ENCODE measurements at places on chromosomes 12 and 14.

- DNase-seq, result no peak
These were observed 114.9 kb downstream of the PIWIL1 start for GRCh38 chr12:130452546-130452945.

- DNase-seq, result no peak
These were observed 7.9 kb downstream of the SLC16A7 start for GRCh38 chr12:59603754-59604153.

DNA sequence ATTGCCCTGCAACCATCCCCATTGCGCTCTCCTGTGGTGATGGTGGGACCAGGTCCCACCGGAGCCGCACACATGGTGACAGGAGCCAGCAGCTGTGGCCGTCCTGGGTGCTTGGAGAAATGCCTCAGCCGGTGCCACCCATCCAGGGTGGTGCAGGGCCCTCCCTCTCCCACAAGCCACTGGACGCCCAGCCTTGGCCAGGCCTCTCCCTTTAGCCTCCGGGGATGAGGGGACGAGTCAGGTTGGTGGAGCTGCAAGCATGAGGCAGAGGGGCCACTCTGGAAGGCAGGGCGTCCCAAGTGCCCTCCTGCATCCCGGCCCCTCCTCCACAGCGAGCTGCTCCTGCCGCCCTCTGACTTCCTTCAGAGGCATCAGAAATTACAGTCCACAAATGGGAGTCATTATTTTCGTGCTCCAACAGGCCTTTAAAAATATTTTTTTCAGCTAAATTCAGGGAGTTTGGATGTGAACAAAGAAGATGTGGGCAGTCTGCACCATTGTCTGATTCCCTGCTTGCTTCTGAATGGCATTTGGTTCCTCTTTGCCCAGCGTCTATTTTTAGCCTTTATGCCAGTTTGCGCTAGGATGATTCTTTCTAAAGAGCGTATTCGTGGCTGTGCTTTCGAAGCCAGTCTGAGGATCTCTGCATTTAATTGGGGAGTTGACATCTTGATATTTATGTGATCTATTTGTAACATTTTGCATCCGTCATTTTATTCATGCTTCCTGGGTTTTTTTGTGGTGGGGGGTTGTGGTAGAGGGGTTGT, 189.4 kb downstream of the ADGRD1 start:
- DNase-seq, result no peak

DNA sequence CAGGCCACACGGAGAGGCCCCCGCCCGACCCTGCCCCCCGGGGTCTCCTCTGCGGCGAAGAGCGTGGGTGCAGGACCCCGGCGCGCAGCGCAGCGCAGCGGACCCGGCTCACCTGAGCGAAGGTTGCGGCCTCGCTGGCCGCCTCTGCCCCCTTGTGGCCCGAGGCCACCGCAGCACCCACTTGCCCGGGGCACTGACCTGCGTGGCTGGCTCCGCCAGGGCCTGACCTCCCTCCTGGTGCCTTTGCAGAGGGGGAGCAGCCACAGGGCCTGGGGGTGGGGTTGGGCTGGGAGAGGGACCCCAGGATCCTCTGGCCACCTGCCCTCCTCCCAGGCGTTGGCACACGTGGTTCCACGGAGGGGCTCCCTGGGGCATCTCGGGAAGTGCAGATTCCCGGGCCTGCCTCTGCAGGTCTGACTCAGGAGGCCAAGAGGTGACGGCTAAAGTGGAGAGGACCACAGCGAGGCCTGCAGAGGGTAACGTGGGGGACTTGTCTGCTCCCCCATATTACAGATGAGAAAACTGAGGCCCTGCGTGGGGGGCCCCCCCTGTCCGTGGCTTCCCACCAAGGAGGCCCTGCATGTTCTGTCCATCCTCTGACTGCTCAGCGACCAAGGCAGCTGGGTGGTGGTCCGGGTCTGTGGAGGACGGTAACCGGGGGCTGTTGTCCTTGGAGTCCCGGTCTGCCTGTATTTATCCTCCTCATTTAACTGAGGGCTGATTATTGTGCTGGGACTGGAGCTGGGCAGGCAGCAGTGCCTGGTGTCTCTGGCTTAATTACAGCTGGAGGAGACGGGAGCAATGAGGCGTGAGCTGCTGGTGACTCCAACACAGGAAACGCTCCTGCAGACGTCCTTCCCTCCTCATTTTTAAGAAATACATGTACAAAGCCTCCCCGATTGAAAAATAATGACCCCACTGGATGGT, 67.9 kb upstream of the BEGAIN start:
- peak; percentile 78 for DNase-seq

DNA sequence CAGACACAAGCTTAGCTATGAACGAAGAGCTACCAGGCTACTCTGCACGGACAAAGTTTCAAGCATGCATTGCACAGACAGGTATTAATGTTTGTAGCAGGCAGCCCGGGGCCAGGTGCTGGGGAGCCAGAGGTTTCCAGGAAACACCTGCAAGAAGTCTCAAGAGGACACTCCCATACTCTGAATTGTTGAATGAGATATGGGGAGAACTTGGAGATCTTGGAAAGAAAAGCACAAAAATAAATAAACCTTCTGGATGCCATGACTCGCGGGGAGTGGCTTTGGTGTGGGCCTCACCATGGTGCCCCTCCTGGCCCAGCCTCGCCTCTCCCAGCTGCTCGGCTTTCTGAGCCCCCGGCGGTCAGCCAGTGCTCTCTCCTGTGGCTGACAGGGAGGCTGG, 186.8 kb downstream of the TTC7B start:
- DNase-seq, result no peak

DNA sequence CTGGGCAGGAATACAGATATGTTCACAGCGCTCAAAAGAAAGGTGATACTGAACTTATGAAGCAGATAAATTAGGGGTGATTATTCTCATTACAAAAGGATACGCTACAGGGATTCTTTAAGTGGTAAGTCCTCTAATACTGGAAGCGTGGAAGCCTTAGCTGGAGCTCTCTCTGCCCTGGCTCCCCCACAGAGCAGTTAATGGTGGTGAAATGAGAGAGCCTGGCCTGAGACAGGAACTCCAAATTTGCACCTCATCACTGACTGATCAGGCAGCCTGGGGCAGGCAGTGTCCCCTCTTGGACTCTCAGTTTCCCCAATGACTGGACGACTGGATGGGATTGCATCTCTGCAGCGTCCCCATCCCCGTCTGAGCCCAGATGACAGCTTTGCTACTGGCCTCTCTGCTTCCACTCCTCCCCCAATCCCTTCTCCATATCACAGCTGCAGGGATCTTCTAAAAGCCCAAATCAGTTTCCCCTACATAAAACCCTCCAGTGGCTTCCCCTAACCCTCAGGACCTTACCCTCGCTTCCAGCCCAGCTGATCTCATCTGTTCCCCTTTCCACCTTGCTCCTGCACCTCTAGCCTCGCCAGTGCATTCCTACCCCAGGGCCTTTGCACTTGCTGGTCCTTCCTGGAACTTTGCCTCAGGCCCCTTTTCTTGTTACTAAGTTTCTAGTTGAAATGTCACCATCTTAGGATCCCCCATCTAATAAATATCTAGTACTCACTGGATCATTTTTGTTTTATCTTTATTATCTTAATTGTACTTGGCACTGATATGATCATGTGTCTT, 171.7 kb upstream of the LHX5 start:
- no peak for DNase-seq

- peak; percentile 64 for DNase-seq
These were observed 16.3 kb downstream of the RAPGEF3 start for GRCh38 chr12:47742253-47742825.

Data from GM10248 (cell line).